GM04504 (cell line): ENCODE measurements at places on chromosomes 5 and 9.

- DNase-seq = no peak
Measured at GRCh38 chr9:27293996-27294395, 3.0 kb downstream of the EQTN start.

- DNase-seq = no peak
Measured at GRCh38 chr9:109981091-109981490, 201.1 kb downstream of the PALM2AKAP2 start.

- no peak for DNase-seq
Measured at GRCh38 chr5:149294872-149295829, 23.5 kb downstream of the AFAP1L1 start.

GRCh38 chr9:85484235-85484634, 257.5 kb downstream of the AGTPBP1 start:
- DNase-seq = no peak

- DNase-seq = no peak
Measured at GRCh38 chr5:176787676-176788075, 22.7 kb upstream of the UNC5A start.

- no peak for DNase-seq
Measured at GRCh38 chr9:134666831-134667230, 25.2 kb downstream of the COL5A1 start.

DNA sequence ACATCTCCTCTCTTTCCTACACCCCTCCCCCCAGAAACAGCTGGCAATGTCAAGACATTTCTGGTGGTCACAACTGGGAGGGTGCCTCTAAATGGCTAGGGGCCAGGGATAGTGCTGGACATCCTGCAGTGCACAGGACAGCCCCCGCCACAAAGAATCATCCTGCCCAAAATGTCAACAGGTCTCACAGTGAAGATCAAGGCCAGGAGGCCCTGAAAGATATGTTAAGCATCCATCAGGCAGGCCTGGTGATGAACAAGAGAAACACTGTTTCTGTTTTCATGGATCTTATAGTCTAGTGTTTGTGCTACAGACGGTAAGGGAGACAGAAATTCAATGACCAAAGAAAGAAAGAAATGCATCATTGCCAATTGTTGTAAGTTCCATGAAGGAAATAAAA, 45.9 kb downstream of the WWC1 start:
- DNase-seq = no peak

GRCh38 chr5:144971108-144971850, 800.6 kb downstream of the KCTD16 start:
- no peak for DNase-seq

GRCh38 chr9:86128235-86128822, 29.0 kb upstream of the GOLM1 start:
- DNase-seq = no peak

GRCh38 chr9:100670719-100671118, 92.8 kb downstream of the CAVIN4 start:
- DNase-seq = no peak

GRCh38 chr9:83238871-83239640, 176.1 kb upstream of the RASEF start:
- DNase-seq = no peak

DNA sequence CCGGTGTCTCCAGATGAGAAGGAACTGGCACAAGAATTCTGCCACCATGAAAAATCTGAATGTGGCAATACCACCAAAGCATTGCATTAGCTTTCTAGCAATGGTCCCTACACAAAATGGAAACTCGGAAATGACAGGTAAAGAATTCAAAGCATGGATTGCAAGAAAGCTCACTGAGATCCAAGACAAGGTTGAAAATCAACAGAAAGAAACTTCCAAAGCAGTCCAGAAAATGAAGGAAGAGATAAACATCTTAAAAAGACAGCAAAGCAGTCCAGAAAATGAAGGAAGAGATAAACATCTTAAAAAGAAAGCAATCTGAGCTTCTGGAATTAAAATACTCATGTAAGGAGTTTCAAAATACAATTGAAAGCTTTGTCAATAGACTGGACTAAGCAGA, 16.8 kb upstream of the GRXCR2 start:
- no peak for DNase-seq

GRCh38 chr9:35342221-35342958, 147.5 kb upstream of the RUSC2 start:
- no peak for DNase-seq

- DNase-seq = no peak
Measured at GRCh38 chr5:1406681-1407640, 38.3 kb downstream of the SLC6A3 start.

GRCh38 chr5:78927657-78928282, 57.3 kb downstream of the ARSB start:
- DNase-seq = no peak

- DNase-seq = no peak
Measured at GRCh38 chr9:108069991-108070390, 580.4 kb upstream of the KLF4 start.

GRCh38 chr9:123586275-123586674, 230.3 kb downstream of the CRB2 start:
- DNase-seq = no peak

DNA sequence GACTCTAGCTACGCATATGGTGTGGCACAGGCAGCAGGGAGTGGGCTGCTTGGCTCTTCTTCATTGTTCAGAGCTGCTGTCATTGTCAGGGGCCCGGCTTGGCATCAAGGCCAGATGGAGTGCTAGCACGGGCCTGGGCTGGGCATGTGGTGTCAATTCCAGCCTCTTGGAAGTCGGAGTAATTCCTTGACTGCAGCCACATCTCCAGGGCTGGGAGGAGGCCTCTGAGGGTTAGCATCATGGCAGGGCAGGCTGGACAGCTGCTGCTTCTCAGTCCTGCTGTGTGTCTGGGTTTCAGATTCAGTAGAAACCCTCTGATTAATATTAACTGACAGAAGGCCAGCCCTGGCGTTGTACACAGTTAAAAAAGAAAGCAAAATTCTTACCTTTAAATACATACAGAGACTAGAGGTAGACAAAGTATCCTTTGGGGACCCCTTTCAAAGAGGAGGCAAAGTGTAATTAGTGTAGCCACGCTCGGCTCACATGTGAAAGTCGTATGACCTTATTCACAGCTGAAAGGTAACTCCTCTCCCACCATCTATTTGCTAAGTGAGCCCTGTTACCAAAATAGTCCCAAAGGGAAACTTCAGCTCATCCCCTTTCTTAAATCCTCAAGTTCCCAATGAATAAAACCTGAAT, 126.4 kb downstream of the DOCK2 start:
- DNase-seq = no peak

GRCh38 chr5:169753795-169754194, 116.7 kb downstream of the DOCK2 start:
- DNase-seq = peak; percentile 62

DNA sequence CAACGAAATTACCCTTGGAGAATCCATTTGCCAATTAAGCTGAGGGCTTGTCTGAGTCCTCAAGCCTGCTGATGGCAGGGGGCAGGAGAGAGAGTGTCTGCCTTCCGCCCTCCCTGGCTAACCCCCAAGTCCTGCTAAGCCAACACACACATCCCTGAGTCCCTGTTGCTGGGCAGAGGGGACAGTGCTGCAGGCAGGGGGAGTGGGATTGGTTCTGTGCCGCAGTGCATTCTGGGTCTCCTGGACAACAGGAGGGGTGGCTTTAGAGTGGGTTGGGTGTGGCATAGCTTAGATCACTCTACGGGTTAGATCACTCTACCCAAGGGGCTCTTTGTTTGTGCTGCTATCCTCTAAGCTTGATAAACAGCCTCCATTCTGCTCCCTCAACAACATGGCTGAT, 427.7 kb downstream of the CDK5RAP2 start:
- no peak for DNase-seq

GRCh38 chr5:149873896-149874295, 70.7 kb downstream of the PDE6A start:
- no peak for DNase-seq

GRCh38 chr5:127373858-127374491, 83.4 kb downstream of the MEGF10 start:
- DNase-seq = no peak

DNA sequence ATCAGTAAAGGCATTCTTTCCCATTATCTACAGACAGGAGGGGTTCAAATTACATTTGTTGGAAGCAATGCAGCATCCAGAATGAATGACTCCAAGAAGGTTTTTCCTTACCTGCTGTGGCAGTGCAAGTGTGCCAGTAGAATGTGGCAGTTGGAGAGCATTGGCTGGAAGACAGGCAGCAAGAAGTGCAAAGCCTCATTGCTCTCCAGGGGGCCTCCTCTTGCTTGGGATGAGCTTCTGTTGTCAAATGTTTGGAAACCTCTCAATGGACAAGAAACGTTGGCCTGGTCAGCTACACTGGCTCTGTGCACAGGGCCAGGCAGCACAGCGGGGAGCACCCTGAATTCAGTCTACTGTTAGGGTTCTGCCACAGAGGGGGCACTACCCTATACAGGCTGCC, 226.6 kb downstream of the ADCY2 start:
- no peak for DNase-seq

GRCh38 chr9:134339183-134339806, 13.0 kb downstream of the RXRA start:
- DNase-seq = no peak

DNA sequence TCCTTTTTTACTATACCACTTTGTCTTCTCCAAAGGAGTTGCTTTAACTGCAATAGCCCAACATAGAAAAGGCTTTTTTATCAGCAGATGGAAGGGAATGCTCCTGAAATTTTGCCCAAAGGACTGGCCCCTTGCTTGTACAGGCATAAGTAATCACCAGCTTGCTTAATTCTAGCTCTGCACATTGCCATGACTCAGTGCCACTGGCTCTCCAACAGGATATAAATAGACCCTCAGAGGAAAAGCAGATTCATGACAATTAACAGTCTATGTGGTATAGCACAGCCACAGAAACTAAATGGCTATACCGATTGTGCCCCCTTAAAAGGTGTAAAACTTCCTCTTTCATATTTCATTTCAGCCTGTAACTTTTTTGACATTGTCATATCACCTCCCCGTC, 227.0 kb downstream of the ZNF608 start:
- peak; percentile 57 for DNase-seq

DNA sequence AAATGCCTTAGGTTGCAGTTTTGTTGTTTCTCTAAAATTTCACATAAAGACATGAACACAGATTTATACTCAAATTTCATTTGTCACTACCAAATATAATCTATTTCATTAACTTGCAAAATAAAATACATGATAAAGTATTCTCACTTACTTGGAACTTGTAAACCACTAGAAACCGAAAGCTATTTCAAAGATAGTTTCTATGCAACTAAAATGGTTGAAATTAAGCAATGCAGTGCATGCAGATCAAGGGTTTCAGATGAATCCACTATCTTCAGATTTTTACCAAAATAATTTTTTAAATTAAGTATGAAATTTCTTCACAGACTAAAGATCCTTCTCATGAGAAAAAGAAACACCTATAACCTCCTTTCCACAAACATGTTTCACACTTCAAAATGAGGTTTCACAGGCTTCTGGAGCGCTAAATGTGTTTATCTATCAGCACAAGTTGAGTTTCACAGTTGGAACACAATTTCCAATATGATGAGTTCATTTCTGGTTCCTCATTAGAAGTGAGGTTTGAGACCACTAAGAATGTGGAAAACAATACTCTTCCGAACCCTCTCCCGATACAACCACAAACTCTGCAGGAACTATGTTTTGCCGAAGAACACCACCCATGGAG, 63.9 kb downstream of the EPB41L4A start:
- DNase-seq = no peak

DNA sequence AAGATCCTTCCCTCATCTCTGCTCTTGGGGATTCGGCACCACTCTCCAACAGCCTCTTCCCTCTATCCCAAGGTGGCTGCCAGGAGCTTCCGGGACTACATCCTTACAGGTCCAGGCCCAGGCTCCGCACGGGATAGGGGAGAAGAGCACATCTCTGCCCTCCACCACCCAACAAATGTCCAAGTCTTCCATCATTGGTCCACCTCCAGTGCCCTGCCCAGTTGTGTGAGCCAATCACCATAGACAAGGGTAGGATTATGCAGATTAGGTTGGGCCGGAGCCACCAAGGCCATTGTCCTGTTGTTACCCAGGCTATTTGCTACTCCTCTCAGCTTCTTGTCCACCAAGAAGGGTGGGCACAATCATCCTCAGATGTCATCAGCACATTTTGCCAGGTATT, 9.1 kb downstream of the UNC5A start:
- DNase-seq = no peak

- DNase-seq = no peak
Measured at GRCh38 chr9:110928599-110928998, 109.7 kb downstream of the LPAR1 start.
